ENCODE measurements at places on chromosomes 4 and X. TPM values are rescaled to one million over a fixed set of nuclear protein-coding genes. Genes with fewer than 3 reads are reported as not detected.
A peak's percentile ranks its signal among the peaks of the same experiment; 100 is the strongest.

CLDN34 gene
- not detected for total RNA-seq

RGS12 gene
- total RNA-seq, result 19.0 TPM

DDX53 gene
- not detected for total RNA-seq

COL25A1 gene
- total RNA-seq, result 0.45 TPM

NEIL3 gene
- total RNA-seq, result 2.5 TPM

DNA sequence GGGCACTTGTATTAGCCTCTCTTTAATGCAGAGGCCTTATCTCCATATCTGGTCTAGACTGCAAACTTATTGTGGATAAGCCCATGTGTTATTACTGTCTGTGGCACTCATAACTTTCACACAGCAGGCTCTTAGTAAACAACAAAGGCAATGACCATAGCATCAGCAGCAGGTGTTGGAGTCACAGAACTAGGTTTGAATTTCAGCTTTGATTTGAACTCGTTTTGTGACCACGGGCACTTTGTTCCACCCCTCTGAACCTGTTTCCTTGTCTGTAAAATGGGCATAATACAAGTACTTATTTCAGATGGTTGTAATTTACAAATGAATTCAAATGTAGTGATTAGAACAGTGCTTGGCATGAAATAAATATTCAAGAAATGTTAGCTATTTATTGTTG lies 121.8 kb upstream of the C1GALT1C1 start:
- H3K27ac ChIP-seq, result no peak overlapping the region
- no peak for DNase-seq
- H3K36me3 ChIP-seq, result no peaks in the 10 kb centered on the region
- peaks cover 6% of the 10 kb centered on the region for H3K4me1 ChIP-seq
- H3K4me3 ChIP-seq, result no peak overlapping the region

- no peak overlapping the region for H3K4me3 ChIP-seq
- no peaks in the 10 kb centered on the region for H3K36me3 ChIP-seq
- H3K27me3 ChIP-seq, result peaks cover 1% of the 10 kb centered on the region
- no peak overlapping the region for H3K27ac ChIP-seq
- no peak for DNase-seq
- H3K4me1 ChIP-seq, result peaks cover 16% of the 10 kb centered on the region
These were observed 5.9 kb downstream of the SOWAHB start for GRCh38 chr4:76892001-76892400.

- no peak overlapping the region for H3K27ac ChIP-seq
- peak overlapping the region; percentile 59 for H3K4me3 ChIP-seq
- no peaks in the 10 kb centered on the region for H3K27me3 ChIP-seq
- no peak for DNase-seq
These were observed 1.9 kb downstream of the STK26 start for GRCh38 chrX:132025041-132025440.

- H3K27me3 ChIP-seq, result no peaks in the 10 kb centered on the region
- no peaks in the 10 kb centered on the region for H3K4me1 ChIP-seq
- H3K4me3 ChIP-seq, result no peak overlapping the region
- DNase-seq, result no peak
- H3K27ac ChIP-seq, result no peak overlapping the region
- no peaks in the 10 kb centered on the region for H3K36me3 ChIP-seq
These were observed 9.2 kb upstream of the UBE2D3 start for GRCh38 chr4:102836596-102836995.

- peak; percentile 95 for DNase-seq
- peaks cover 10% of the 10 kb centered on the region for H3K4me1 ChIP-seq
- peak overlapping the region; percentile 12 for H3K27ac ChIP-seq
- H3K36me3 ChIP-seq, result no peaks in the 10 kb centered on the region
- peak overlapping the region; percentile 86 for H3K4me3 ChIP-seq
- no peaks in the 10 kb centered on the region for H3K27me3 ChIP-seq
These were observed 977 bp downstream of the MAGEE1 start for GRCh38 chrX:76428243-76429130.

GRCh38 chrX:19064175-19064574 lies 58.1 kb downstream of the ADGRG2 start:
- H3K27me3 ChIP-seq, result no peaks in the 10 kb centered on the region
- H3K4me1 ChIP-seq, result no peaks in the 10 kb centered on the region
- H3K36me3 ChIP-seq, result no peaks in the 10 kb centered on the region
- DNase-seq, result no peak
- H3K4me3 ChIP-seq, result no peak overlapping the region

All from chondrocyte (in vitro differentiated cells).